Fibroblast of skin of right biceps (primary cell): ENCODE measurements at places on chromosomes 7 and 10.

- DNase-seq, result no peak
These were observed 59.2 kb upstream of the GLCCI1 start for GRCh38 chr7:7909376-7909775.

DNA sequence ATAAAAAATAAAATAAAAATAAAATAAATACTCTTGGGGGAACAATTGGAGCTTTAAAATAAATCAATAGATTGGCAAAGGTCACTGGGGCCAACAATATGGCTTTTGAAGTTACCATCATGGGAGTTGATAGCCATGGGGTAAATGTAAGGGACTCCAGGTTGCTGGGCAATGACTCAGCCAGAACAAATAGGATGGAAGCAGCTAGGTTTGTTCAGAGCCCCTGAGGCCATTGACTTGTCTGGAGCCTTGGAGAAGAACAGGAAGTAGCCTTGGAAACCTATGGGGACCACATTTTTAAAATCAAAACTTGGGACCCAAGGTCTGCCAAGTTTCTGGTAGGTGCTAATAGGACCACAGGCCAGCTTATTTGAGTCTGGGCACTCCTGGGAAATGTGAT lies 20.2 kb upstream of the FRA10AC1 start:
- DNase-seq, result no peak

GRCh38 chr7:47255441-47255840 lies 326.5 kb downstream of the TNS3 start:
- no peak for DNase-seq

- no peak for DNase-seq
These were observed 35.1 kb downstream of the SDK1 start for GRCh38 chr7:3336042-3336665.

GRCh38 chr10:30059209-30060107 lies at the start of gene JCAD:
TSS of gene JCAD (minus strand) at chr10:30059586. CDS start at chr10:30047812, 11,774 bp downstream.
- DNase-seq, result peak; percentile 63

DNA sequence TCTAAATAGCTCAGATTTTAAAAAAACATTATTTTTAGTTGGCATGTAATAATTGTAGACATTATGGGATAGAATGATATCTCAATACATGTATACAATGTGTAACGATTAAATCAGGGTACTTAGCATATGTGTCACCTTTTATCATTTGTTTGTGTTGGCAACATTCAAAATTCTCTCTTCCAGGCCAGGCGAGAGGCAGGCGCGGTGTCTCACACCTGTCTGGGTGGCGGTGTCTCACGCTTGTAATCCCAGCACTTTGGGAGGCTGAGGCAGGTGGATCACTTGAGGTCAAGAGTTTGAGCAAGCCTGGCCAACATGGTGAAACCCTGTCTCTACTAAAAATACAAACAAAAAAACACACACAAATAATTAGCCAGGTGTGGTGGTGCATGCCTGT lies 151.7 kb downstream of the RTKN2 start:
- no peak for DNase-seq

DNA sequence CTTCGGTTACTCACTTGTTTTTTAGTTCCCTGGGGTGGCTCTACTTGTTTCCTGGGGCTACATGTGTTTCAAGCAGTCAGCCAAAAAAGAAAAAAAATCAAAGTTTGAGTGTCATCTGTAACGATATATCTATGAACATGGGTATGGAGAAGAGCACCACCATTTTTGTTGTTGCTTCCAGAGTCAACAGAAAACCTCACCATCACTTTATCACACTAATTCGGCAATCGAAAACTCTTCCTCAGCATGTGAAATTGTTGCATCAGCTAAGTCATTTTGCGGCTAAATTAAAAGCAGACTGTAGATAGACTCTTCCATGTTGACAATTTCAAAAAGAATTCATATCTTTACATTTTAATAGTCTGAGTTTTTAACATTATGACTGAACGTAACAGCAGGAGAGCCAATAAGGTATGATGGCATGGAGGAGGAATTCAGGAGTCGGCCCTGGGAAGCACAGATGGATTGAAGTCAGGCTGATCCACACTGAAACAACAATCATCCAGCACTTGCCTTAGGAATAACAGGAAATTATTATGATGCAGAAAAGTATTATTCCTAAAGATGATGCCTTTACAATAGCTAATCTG lies 455.7 kb upstream of the KLF6 start:
- peak; percentile 97 for DNase-seq

- DNase-seq, result peak; percentile 45
These were observed 14.4 kb downstream of the SGPL1 start for GRCh38 chr10:70830164-70830563.

DNA sequence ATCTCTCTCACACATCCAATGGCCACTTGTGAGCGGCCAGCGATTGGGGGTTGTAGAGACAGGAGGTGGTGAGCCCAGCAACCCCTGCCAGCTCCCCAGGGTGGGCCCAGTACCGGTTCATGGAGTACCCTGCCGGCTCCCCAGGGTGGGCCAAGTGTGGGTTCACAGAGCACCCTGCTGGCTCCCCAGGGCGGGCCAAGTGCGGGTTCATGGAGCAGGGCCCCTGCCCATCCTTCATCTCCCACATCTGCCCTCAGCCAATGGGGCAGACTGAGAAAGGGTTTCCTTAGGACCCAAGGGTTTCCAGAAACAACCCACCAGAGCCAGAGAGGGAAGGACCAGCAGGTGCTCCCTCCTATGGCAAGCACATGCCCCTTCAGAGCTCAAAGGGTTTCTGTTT lies 21.4 kb upstream of the SLIT1 start:
- no peak for DNase-seq

- DNase-seq, result no peak
These were observed 81.0 kb downstream of the SAMD9 start for GRCh38 chr7:93036807-93037206.

- DNase-seq, result no peak
These were observed 24.2 kb downstream of the AFAP1L2 start for GRCh38 chr10:114380060-114380459.

DNA sequence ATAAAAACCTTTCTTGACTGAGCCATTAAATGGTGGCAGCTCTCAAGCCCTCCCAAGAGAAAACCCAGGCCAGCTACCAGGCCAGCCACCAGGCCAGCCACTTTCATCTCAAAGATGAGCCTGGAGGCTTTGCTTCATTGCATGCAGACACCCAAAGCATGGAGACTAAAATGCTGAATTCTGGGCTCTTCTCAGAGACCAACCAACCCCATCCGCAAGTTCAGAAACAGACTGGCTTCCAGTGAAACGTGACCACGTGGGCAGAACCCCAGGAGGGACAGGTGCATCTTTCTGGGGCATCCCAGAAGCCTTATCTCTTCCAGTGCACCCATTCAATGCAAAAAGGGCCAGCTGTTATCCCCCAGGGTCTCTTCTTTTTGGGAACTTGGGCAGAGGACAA lies 20.9 kb downstream of the CHST15 start:
- no peak for DNase-seq

GRCh38 chr7:135334830-135335543 lies 101.3 kb downstream of the STRA8 start:
- DNase-seq, result no peak
